ENCODE measurements at places on chromosomes 5 and 9.

- DNase-seq: no peak
Measured at GRCh38 chr9:93869088-93869487, 86.1 kb downstream of the BARX1 start.

- no peak for DNase-seq
Measured at GRCh38 chr9:32590898-32591297, 17.9 kb upstream of the NDUFB6 start.

DNA sequence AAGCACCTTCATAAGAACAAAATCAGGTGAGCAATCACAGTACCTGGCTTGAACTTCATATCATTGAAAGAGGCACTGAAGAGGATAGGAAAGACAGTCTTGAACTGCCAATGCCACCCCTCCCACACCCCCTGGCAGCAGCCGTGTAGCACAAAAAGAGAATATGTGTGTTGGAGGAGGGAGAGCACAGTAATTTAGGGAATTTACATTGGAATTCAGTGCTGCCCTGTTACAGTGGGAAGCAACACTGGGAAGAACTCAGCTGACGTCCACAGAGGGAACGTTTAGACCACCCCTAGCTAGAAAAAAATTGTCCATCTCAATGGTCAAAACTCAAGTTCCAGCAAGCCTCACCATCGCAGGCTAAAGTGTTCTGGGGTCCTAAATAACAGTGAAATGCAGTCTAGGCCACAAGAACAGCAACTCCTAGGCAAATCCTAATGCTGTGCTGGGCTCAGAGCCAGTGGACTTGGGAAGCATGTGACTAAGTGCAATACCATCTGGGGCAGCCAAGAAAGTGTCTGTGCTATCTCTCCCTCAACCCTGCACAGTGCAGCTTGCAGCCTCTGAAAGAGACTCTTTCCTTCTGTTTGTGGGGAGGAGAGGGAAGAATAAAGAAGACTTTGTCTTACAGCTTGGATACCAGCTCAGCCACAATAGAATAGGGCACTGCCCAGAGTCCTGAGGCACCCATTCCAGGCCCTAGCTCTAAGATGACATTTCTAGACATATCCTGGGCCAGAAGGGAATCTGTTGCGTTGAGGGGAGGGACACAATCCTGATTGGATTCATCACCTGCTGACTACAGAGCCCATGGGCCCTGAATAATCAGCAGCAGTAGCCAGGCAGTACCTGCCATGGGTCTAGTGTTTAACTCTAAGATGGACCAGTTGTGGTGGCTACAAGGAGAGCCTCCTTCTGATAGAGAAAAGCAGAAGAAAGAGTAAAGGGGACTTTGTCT is 62.1 kb upstream of the VLDLR start:
- no peak for DNase-seq

DNA sequence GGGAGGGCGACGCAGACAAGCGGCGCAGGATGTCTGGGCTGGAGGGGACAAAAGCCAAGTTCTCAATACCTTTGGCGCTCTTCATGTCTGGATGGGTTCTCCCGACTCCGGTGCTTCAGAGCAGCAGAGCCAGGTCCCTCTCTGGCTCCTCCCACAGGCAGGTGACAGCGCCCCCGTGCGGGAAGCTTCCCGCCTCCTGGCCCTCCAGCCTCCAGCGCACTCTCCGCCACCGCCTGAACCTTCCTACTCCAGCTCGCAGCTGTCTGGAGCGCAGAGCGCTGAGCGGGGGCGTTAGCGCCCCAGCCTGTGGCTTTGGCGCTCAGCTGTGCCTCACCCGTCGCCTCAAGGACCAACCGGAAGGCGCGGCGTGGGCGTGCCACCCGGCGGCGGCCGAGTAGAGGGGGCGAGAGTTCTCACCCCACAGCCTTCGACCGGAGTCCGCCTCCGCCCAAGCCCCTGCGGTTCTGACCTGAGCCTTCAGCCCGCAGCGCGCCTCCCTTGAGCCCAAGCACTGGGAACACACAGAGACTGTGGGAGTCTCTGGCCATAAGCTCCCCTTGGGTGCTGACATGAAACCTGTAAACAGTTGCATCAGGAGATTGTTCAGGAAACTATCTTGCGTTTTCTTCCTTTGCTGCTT is at the start of gene SLCO4C1:
SLCO4C1 (minus strand) TSS at position 107 of the 640 bp plus-strand sequence; CDS start at position 85, 22 bp downstream.
- peak; percentile 59 for DNase-seq

GRCh38 chr9:134764473-134765269 is 115.9 kb upstream of the FCN2 start:
- no peak for DNase-seq

DNA sequence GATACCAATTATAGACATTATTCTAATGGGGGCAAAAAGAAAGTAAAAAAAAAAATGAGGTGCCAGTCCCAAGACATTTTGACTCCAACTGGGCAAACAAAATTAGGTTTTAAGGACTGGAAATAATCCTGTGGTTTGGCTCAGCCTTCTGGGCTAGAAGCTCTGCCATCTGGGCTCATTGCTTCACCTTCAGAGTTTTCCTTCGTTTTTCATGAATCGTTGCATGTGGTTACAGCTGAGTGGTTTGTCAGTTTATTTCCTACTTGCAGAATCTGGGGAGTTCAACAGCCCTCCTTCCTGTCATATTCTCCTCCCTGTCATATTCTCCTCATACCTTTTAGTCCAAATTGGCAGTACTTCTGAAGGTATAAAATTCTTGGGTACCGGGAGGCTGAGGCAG is 12.0 kb downstream of the UGT3A2 start:
- DNase-seq: no peak

DNA sequence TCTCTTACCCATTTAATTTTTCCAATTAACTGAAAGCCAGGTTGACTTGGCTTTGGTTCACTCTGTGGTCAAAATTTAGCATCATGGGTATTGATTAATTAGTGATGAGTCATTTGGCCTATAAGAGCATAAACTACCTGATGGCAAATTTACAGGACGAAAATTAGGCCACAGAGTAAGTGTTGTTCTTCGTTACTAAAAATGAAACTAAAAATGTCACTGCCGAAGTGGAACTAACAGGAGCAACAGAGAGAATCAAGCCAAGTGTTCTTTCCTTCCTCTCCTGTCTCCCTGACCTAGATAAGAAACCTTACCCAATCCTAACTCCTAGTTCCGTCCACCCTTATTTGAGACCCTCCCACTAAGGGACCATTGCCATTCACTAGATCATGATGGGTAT is 176.9 kb downstream of the RAB3C start:
- no peak for DNase-seq

- no peak for DNase-seq
Measured at GRCh38 chr9:127550282-127550681, 61.8 kb upstream of the STXBP1 start.

GRCh38 chr5:56088967-56089829 is 94.4 kb upstream of the IL6ST start:
- no peak for DNase-seq

DNA sequence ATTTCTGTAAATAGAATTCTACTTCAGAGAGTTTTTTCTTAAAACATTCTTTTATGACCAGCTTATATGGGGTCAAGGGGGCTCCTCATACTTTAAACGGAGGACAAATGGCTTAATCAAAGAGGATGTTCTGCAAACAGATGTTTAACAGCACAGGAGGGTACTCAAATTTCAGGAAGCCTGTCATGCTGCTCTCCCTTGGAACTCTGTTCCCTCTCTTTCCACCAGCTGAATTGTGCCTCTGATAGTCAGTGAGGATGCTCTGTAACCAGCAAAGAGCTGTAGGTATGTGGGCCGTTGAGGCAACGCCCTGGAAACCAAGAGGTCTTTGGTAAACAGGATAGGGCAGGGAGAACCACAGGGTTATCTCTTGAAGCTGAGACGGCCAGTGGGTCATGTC is 161.1 kb downstream of the C5orf15 start:
- DNase-seq: no peak

DNA sequence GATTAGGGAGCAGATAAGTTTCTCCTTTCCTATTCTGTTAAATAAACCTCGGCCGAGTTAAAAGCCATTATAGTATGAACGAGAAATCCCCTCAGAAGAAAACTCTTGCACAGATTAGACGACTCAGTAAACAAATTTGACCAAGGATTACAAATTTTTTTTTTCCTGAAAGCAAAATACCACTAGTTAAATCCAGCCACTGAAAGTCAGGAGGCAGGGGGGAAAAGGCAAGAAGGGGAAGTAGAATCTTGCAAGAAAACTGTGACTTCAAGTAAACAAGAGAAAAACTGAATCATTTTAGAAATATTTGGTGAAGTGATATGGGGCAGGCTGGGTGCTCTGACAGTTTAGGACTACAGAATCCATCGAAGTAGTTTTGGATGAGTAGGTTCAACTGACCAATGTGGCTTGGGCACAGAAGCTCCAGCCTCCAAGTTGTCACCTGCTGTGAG is 251.0 kb downstream of the DENND1A start:
- DNase-seq: no peak

DNA sequence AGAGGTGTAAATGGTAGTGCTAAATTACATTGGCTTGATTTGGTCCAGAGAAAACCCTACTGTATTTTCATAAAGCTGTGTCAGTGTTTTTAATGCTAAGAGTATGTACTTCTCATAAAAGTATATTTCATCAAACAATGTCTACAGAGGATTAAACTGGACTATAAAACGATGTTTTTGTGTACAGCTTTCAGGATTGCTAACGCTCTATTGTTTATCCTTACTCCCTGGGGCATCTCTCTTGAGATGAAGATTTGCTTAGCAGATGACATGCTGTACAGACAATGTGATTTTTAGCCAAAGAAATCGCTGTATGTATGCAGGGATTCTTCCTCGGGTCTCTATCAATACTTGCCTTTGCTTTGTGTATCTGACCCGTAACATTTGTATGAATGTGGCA is 216.0 kb downstream of the FBXL7 start:
- DNase-seq: no peak

- DNase-seq: no peak
Measured at GRCh38 chr9:123336959-123337358, 19.0 kb upstream of the CRB2 start.

DNA sequence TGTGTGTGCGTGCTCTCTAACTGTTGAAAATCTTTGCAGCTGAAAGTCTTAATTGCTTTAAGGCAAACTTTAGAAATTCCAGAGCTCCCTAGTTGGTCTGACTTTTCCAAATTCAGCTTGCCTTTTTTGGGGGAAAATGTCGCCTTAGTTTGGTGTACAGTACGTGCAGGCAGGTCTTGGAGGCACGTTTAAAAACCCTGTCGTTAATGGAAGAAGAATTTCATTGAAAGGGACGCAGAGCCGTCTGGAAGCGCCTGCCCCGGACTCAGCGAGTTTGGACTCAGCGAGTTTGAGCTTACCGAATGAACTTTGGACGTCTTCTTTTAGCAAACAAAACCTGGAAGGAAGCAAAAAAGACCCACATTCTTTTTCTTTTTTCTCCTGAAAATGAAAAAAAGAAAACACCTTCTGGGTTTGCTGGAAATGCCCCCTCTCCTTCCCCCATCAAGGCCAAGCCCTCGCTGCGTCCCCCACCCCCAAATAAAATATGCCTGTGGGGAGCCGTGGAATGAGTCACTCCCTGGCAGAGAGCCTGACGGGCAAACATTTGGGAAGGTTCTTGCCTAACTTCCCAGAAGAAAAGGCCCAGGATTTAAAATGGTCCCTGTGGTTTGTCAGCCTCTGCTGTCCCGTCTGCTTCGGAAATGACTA is 1.5 kb downstream of the NEK6 start:
- no peak for DNase-seq

DNA sequence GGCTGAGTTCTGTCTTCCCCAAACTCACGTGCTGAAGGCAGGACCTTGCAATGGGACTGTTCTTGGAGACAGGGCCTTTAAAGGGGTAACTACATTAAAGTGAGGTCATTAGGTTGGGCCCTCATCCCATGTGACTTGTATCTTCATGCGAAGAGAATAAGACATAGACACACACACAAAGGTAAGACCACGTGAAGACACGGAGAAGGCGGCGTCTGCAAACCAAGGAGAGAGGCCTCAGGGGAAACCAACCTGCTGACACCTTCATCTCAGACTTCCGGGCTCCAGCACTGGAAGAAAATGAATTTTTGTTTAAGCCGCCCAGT is 50.7 kb upstream of the KCNMB1 start:
- no peak for DNase-seq

GRCh38 chr9:89481538-89481915 is 16.4 kb downstream of the SEMA4D start:
- no peak for DNase-seq

DNA sequence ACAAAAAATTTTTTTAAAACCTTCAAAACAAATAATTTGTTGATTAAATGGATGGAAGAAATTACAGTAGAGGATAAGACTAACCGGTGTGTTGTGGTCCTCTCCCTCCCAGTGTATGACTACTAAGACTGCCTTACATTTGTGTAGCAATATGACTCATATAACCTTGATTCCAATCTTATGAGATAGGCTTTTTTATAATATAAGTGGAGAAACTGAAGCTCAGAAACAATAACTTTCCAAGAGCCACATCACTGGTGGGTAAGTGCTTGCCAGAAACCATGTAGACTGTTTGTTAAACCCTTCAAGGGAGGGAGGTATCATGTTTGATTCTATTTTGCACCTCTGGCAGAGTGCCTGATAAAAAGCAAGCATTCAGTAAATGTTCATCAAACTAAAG is 47.5 kb downstream of the NLN start:
- no peak for DNase-seq

DNA sequence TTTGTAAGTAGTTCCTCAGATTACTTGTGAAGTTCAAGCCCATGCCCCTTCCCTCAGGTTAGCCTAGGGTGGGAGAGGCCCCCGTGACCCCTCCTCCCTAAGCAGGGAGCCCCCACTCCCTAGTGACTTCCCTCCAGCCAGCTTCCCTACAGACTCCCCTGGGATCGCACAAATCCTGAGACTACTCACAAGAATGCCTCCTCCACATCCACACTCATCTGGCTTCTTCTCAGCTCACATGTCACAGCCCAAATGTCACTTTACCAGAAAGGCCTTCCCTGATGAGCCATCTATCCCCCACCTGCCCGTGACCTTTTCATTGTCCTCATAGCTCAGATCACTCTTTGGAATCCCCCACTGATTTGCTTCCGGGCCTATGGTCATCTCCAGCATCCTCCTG is 96.7 kb upstream of the ARAP3 start:
- no peak for DNase-seq

DNA sequence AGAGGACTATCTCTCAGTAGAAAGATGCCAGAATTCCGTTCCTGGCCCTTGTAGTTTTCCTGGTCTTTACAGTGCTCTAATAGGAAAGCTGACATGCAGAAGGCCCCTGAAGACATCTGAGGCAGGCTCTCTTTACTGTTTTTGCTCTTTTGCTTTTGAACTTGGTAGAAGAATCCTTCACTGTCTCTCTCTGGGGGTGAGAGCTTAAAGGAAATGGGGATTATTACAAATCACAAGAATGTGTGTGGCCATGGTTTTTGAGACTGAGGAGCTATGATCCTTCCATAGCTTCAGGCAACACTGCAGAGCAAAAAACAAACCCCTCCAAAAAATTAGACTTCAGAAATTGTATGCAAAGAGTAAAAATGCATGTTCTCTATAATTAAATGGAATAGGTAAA is 89.2 kb downstream of the PPIC start:
- DNase-seq: no peak

GRCh38 chr5:136998854-136999357 is 500.2 kb downstream of the SPOCK1 start:
- no peak for DNase-seq

DNA sequence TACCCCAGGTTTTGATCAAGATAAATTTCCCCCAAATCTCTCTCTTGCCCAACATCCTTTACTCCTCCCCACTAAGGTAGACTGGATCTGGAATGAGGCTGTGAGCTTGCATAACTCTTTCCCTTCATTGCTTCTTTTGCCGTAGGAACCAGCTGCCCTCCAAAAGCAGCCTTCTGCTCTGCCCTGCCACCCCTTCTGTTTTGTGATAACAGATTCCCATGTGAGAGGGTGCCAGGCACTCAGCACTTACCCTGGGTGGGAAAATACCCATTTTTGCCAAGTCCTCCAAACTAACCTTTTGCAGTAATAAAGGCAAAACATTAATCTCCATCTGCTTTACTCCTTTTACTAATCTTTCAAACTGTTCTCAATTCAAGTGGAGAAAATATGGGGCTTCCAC is 182.6 kb downstream of the ASTN2 start:
- DNase-seq: no peak

All from effector memory CD4-positive, alpha-beta T cell (primary cell).